ENCODE measurements at places on chromosomes 16 and 17. TPM values are rescaled to one million over a fixed set of nuclear protein-coding genes. Genes with fewer than 3 reads are reported as not detected.

GRCh38 chr17:42560246-42560645 lies 1.7 kb upstream of the COASY start:
- peaks cover 34% of the 10 kb centered on the region for H3K4me1 ChIP-seq
- H3K4me3 ChIP-seq, result no peak overlapping the region
- no peak overlapping the region for H3K27ac ChIP-seq
- DNase-seq, result no peak
- no peaks in the 10 kb centered on the region for H3K36me3 ChIP-seq

- DNase-seq, result peak; percentile 72
- no peaks in the 10 kb centered on the region for H3K36me3 ChIP-seq
- peak overlapping the region; percentile 67 for H3K27ac ChIP-seq
- H3K4me3 ChIP-seq, result peak overlapping the region; percentile 50
These were observed 27.3 kb downstream of the SLFN11 start for GRCh38 chr17:35345926-35346771.

GRCh38 chr16:66490774-66491715 lies 58.9 kb downstream of the TK2 start:
- no peak for DNase-seq
- no peaks in the 10 kb centered on the region for H3K36me3 ChIP-seq
- H3K4me3 ChIP-seq, result no peak overlapping the region
- H3K4me1 ChIP-seq, result peaks cover 13% of the 10 kb centered on the region
- H3K27ac ChIP-seq, result peak overlapping the region; percentile 28
- no peaks in the 10 kb centered on the region for H3K27me3 ChIP-seq

DNA sequence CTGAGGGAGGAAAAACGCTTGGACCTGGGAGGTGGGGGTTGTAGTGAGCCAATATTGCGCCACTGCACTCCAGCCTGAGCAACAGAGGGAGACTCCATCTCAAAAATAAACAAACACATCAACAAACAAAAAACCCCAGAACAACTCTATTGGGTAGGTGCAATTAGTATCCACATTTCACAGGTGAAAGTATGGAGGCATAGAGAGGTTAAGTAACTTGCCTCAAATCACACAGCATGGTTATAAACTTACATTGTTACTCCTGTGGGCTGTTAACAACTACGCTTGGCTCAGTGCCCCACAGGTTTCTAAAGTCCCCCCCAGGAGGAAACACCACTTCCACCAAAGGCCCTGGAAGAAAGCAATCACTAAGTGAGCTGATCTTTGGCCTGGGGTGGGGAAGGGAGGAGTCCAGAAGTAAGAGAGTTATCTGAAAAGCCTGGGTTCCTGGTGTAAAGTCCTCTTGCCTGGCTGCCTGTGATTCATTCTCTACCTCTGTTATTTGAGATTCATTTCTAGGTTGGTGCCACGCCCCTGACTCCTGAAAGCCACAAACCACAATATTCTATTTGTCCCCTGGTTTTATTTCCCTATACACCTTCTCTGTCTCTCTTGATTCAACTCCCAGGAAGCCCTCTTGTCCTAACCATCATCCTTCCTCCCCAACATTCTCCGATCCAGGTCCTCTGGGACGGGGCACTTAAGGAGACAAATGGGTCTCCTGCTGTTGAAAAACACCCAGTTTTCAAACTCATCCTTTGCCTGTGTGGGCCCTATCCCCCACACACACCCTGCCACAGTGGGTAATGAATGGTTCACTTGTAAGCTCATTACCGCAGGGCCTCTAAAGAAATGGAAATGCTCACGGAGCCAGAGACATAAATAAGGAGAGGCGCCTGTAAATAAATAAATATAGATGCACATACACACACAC lies 195.4 kb downstream of the XYLT1 start:
- DNase-seq, result no peak
- H3K36me3 ChIP-seq, result no peaks in the 10 kb centered on the region
- H3K27ac ChIP-seq, result no peak overlapping the region
- H3K4me3 ChIP-seq, result no peak overlapping the region
- H3K27me3 ChIP-seq, result no peaks in the 10 kb centered on the region

DNA sequence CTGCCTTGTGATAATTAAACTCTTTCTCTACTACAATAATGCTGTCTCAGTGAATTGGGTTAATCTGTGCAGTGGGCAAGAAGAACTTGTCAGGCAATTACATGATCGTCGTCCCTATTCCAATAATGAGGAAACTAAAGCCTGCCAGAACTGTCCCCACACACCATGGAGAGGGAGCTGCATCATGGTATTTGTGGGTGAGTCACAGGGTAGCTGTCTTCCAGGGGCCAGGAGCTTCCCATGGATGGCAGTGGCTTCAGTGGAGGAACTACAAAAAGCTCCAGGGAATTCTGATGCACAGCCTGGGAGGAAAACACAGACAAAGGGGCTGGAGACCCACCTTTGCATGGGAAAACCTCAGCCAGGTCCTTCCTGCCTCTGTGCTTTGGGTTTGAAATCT lies 83.3 kb upstream of the C16orf82 start:
- no peaks in the 10 kb centered on the region for H3K27me3 ChIP-seq
- DNase-seq, result no peak
- no peaks in the 10 kb centered on the region for H3K36me3 ChIP-seq
- H3K27ac ChIP-seq, result no peak overlapping the region

The KRT27 gene
- not detected for total RNA-seq

GRCh38 chr16:67537270-67537635 lies 8.6 kb downstream of the RIPOR1 start:
- H3K27me3 ChIP-seq, result no peaks in the 10 kb centered on the region
- H3K4me3 ChIP-seq, result peak overlapping the region; percentile 81
- DNase-seq, result peak; percentile 93
- H3K27ac ChIP-seq, result peak overlapping the region; percentile 96

- H3K36me3 ChIP-seq, result no peaks in the 10 kb centered on the region
- no peak overlapping the region for H3K27ac ChIP-seq
- H3K4me3 ChIP-seq, result no peak overlapping the region
- DNase-seq, result no peak
- no peaks in the 10 kb centered on the region for H3K4me1 ChIP-seq
These were observed 21.8 kb downstream of the CACNA1H start for GRCh38 chr16:1174477-1175357.

The RUNDC1 gene
- 15.8 TPM for total RNA-seq

The TP53TG3F gene
- total RNA-seq, result not detected

DNA sequence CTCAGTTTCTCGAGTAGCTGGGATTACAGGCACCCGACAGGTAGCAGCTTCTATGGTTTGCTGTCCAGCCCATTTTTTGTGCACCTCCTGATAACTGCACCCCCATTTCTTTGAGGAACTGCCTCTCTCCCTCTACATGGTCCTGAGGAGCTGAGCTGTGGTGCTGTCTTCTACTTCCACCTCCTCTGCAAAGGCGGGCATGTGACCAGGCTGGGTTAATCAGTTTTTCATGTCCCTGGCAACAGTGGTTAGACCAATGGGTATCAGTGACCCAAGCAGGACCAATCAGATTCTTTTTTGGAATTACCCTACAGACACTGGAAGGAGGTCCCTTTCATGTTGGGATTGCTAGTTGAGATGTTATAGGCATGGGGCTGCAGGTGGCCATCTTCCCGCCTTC lies 41.3 kb downstream of the TBX21 start:
- DNase-seq, result no peak
- no peak overlapping the region for H3K4me3 ChIP-seq
- H3K36me3 ChIP-seq, result no peaks in the 10 kb centered on the region
- no peaks in the 10 kb centered on the region for H3K4me1 ChIP-seq
- H3K27ac ChIP-seq, result no peak overlapping the region
- peaks cover 10% of the 10 kb centered on the region for H3K27me3 ChIP-seq

DNA sequence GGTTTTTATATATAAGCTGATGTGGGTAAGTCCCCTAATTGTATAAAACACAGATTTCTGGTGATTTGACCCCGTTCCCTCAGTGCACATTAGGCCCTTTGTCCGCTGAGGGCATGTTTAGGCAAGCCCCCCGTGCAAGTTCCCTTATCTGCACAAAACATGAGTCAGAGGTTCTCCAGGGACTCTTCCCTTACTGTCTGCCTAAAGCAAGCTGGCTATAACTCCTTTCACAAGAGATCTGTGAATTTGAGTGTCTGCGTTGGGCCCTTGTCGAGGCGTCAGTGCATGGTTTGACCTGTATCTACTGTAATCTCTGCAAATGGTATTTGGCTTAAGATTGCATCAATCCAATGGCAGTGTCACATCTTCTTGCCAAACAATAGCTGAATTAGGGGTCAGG lies 712.8 kb downstream of the CDH8 start:
- H3K27ac ChIP-seq, result no peak overlapping the region
- H3K4me1 ChIP-seq, result no peaks in the 10 kb centered on the region
- H3K27me3 ChIP-seq, result no peaks in the 10 kb centered on the region
- no peak overlapping the region for H3K4me3 ChIP-seq

DNA sequence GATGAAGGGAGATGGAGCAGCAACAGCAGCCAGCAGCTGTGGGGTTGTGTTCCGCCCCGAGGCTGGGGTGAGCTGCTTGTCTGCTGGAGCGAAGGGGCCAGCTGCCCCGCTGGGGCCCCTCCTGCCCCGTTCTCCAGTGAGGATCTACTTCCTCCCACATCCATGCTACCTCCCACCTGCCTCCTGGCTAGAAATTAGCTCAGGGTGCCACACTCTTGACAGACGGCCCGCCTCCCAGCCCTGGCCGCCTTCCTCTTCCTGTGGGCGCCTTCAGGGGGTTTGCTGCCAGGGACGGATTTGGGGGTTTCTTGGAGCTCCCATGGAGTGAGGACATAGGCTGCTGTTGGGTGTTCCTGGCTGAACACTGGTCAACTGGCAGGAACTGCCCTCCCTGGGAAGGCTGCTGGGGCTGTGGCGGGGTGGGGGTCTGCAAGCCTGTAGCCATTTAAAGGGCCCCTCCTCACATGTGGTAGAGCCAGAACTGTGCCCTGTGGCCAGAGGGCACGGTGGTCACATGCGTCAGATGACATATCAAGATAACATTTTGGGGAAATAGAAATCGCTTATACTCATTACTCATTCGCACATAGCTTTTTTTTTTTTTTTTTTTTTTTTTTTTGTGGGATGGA lies 13.1 kb downstream of the TBC1D24 start:
- no peak for DNase-seq
- no peaks in the 10 kb centered on the region for H3K36me3 ChIP-seq
- H3K27ac ChIP-seq, result no peak overlapping the region
- H3K4me1 ChIP-seq, result peaks cover 44% of the 10 kb centered on the region

The YPEL2 gene
- total RNA-seq, result 17.9 TPM

GRCh38 chr17:77618173-77618572 lies 340.3 kb upstream of the TNRC6C start:
- DNase-seq, result no peak
- no peak overlapping the region for H3K27ac ChIP-seq
- H3K4me1 ChIP-seq, result peaks cover 4% of the 10 kb centered on the region
- no peak overlapping the region for H3K4me3 ChIP-seq
- no peaks in the 10 kb centered on the region for H3K36me3 ChIP-seq

The TBC1D3C gene
- total RNA-seq, result 0.29 TPM

The HIRIP3 gene
- total RNA-seq, result 11.5 TPM

DNA sequence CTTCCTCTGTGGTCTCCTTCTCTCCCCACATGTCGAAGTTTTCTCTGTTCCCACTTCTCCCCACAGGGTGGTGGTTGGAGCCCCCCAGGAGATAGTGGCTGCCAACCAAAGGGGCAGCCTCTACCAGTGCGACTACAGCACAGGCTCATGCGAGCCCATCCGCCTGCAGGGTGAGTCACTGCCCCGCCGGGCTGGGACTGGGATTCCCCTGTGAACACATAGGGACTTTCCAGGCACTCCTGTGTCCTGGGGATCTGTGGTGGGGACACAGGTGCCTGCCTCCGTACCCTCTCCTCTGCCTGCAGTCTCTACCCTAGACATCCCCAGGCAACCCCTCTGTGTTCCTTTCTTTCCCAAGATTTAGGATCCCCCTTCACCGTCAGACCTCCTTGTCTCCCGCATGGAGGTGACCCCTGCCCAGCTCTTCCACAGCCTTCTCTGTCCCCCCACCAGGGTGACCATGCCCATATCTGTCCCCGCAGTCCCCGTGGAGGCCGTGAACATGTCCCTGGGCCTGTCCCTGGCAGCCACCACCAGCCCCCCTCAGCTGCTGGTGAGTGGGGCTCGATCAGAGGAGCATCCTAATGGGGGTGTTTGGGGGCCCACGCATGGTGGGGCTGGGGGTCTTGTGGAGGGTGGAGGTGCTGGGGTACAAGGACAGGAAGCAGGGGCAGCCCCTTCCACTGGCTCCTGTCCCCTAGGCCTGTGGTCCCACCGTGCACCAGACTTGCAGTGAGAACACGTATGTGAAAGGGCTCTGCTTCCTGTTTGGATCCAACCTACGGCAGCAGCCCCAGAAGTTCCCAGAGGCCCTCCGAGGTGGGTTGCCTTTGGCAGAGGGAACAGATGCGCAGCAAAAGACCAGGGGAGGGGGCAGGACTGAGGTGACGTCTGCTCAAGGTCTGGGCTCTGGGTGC lies 5.8 kb downstream of the ITGAM start:
- H3K4me3 ChIP-seq, result no peak overlapping the region
- no peak overlapping the region for H3K27ac ChIP-seq
- H3K27me3 ChIP-seq, result no peaks in the 10 kb centered on the region
- no peaks in the 10 kb centered on the region for H3K36me3 ChIP-seq
- H3K4me1 ChIP-seq, result peaks cover 8% of the 10 kb centered on the region
- peak; percentile 40 for DNase-seq

The SPATA32 gene
- not detected for total RNA-seq

GRCh38 chr17:63515426-63515825 lies 7.7 kb upstream of the KCNH6 start:
- no peaks in the 10 kb centered on the region for H3K4me1 ChIP-seq
- H3K36me3 ChIP-seq, result no peaks in the 10 kb centered on the region
- no peak overlapping the region for H3K27ac ChIP-seq
- no peak overlapping the region for H3K4me3 ChIP-seq
- H3K27me3 ChIP-seq, result no peaks in the 10 kb centered on the region

DNA sequence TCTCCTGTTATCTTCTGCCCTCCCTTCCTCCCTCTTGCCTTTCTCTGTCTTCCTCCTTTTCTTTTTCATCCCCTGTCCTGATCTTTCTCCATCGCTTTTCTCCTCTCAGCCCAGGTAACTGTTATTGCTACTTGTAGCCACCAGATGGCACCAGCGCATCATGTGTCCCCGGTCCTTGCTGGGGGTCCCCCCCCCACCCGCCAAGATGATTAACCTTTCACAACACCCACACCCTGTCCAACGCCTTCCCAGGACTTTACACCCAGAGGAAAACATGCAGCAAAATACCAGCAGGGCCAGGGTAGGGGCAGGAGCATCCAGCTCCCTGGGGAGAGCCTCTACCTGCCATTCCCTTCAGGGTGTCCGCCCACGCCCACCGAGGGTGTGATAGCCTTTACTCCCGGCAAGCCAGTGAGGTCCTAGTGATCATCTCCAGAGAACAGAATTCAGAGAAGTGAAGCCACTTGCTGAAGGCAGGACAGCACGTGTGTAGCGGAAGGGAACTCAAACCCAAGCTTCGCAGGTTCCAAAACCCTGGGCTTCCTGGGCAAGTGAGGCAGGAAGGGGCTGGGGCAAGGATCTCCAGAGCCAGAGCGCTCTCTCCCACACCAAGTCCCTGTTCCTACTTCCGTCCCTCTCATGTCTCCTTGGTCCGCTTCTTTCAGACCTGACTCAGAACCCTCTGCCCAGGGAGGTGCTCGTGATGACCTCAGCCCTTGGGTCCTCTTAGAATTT lies 13.4 kb upstream of the TAC4 start:
- no peak overlapping the region for H3K4me3 ChIP-seq
- no peaks in the 10 kb centered on the region for H3K27me3 ChIP-seq
- peaks cover 10% of the 10 kb centered on the region for H3K4me1 ChIP-seq
- no peak overlapping the region for H3K27ac ChIP-seq
- DNase-seq, result no peak
- H3K36me3 ChIP-seq, result no peaks in the 10 kb centered on the region

GRCh38 chr17:27466743-27467375 lies 10.6 kb downstream of the KSR1 start:
- peak; percentile 75 for DNase-seq
- H3K4me3 ChIP-seq, result no peak overlapping the region
- H3K27ac ChIP-seq, result peak overlapping the region; percentile 47
- peaks cover 8% of the 10 kb centered on the region for H3K4me1 ChIP-seq
- H3K36me3 ChIP-seq, result no peaks in the 10 kb centered on the region
- no peaks in the 10 kb centered on the region for H3K27me3 ChIP-seq

GRCh38 chr16:57541754-57542435 lies 548 bp upstream of the ADGRG5 start:
- peaks cover 16% of the 10 kb centered on the region for H3K4me1 ChIP-seq
- no peaks in the 10 kb centered on the region for H3K36me3 ChIP-seq
- DNase-seq, result no peak

Measured in upper lobe of left lung (tissue), 6 donors.